IMR-90 (cell line): ENCODE measurements at places on chromosomes 4 and X. TPM values are rescaled to one million over a fixed set of nuclear protein-coding genes. Genes with fewer than 3 reads are reported as not detected.

DNA sequence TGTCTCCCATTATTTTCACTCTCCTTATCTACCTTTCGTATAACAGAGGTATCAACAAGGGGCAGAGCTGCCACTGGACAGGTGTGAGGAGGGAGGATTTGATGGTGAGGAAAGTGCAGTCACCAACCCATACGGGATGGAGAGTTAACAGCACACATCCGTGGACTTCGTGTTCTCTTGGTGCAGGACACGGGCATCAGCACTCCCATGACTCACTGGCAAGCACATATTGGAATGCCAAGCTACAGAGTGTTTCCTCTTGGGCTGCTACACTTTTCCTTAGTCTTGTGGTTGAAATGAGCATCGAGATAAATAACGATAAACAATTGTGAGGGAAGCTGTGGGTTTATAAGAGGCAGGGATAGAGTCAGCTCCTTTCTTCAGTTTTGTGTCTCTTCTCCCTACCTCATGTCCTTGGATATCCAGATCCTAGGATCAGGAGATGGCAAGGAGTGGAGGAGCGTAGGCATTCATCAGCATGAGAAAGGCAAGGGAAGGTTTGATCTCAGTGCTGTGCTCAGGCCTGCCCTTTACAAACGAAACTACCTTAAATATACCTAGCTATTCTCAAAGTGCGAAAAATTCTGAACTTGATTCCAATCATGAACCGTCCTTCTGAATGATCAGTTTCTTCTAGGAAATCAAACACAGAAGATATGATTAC, 96.3 kb downstream of the ZNF827 start:
- no peak for DNase-seq

The ARX gene
- not detected in 2 replicates for total RNA-seq

DNA sequence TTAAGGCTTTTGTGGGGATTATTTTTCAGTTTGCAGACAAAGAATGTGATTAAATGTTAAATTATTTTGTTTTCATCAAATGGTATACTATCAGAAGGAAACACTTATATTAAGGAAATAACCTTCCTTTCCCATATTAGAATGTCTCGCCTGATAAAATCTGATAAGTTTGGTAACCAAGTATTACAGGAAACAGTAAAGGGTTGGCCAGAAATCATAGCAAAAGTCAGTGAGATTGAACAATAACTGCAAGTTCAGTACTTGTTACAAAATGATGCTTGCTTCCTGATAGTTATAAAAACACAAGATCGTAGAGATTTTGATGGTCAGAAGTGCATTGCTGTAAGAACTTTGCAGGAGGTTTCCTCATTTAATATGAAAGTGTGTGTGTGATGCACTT, 40.5 kb downstream of the FABP2 start:
- no peak for DNase-seq

The YY2 gene
- 0.72 and 1.1 TPM in 2 replicates for total RNA-seq

- peak; percentile 37 for DNase-seq
Measured at GRCh38 chrX:275967-276580, 5.1 kb upstream of the PLCXD1 start.

DNA sequence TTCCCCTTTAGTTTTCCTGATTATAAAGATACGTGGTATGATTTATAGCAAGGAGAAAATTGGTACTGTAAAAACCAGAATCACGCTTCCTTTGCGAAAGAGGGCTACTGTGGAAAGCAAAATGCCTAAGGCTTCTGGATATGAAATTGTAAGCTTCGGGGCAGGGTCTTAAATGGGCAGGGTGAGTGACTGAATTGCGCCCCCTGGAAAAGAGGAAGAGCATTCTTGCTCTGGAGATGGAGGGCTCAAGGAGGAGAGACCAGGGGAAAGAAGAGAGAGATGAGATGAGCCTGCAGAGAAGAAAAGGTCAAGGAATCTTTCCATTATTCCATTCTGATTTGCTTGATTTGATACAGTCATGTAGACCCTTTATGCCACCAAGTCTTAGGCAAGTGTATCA, 13.1 kb upstream of the ETNPPL start:
- DNase-seq = no peak

The DDX53 gene
- total RNA-seq = not detected in 2 replicates

DNA sequence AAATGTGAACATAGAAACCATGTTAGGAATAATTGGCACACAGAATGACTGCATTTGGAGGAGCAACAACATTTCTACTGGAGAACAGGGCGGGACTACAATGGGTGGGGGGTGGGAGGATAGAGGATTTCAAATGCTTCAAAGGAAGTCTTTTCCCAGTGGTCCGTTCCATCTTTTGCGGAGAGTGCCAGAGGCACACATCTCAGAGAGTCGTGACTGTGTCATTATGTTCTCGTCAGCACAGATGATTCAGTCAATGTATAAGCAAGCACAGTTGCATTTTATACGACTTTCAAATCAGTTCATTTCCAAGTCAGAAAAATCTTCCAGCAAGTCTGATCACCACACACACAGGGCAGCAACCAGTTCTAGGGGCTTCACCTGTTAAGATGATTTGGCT, 22.7 kb upstream of the GPR50 start:
- no peak for DNase-seq

The NRK gene
- total RNA-seq = 2.7 and 3.6 TPM in 2 replicates

The CSAG2 gene
- total RNA-seq = not detected in 2 replicates

DNA sequence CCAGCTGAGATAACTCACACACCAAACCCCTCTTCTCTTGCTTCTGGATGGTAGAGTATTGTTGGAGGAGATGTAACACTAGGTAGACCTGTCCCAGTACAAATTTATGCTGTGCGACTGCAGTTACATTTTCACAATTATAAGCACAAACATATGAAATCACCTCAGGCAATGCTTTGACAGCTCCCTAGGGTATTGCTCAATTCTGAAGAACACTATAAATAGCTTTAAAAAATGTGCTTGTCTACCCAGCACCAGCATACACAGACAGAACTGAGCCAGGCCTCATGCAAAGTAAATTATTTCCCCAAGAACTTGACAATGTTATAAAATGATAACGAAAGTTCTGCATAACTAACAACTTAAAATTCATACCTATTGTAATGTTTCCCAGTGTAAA, 1999.1 kb upstream of the ADGRL3 start:
- no peak for DNase-seq

DNA sequence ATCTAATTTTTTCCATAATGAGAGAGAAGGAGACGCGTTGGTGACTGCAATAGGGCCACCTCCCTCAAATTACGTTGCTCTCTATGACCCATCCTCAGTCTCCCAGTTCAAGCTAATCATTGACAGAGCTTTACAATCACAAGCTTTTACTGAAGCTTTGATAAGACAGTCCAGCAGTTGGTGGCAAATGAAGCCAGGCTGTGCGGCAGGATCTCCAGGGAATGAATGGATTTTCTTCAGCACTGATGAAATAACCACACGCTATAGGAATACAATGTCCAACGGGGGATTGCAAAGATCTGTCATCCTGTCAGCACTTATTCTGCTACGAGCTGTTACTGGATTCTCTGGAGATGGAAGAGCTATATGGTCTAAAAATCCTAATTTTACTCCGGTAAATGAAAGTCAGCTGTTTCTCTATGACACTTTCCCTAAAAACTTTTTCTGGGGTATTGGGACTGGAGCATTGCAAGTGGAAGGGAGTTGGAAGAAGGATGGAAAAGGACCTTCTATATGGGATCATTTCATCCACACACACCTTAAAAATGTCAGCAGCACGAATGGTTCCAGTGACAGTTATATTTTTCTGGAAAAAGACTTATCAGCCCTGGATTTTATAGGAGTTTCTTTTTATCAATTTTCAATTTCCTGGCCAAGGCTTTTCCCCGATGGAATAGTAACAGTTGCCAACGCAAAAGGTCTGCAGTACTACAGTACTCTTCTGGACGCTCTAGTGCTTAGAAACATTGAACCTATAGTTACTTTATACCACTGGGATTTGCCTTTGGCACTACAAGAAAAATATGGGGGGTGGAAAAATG, at the start of gene KLB:
Gene KLB, plus strand, starts transcription at position 168 of the 821 bp plus-strand sequence. Its CDS starts 20 bp downstream, at position 188.
- DNase-seq = no peak

DNA sequence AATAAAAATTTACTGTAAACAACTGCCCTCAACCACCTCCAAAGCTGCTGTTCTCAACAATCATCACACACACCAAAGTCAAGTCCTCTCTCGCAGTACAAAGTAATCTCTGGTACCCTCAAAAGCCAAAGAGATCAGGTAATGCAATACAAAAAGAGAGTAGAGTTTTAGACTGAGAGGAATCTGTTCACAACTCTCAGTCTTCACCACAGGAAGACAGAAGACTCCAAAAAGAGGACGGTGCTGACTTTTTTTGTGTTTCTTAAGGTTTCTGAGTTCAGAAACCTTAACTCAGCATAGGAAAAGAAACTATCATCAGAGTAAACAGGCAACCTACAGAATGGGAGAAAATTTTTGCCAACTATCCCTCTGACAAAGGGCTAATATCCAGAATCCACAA, 1072.3 kb upstream of the DIAPH2 start:
- DNase-seq = no peak

The MAGEA2 gene
- total RNA-seq = not detected in 2 replicates

The PALLD gene
- total RNA-seq = 91.9 and 112 TPM in 2 replicates

GRCh38 chrX:102958794-102959193, 21.7 kb downstream of the RAB40AL start:
- DNase-seq = no peak

- DNase-seq = no peak
Measured at GRCh38 chrX:24513416-24513815, 48.3 kb downstream of the PDK3 start.

DNA sequence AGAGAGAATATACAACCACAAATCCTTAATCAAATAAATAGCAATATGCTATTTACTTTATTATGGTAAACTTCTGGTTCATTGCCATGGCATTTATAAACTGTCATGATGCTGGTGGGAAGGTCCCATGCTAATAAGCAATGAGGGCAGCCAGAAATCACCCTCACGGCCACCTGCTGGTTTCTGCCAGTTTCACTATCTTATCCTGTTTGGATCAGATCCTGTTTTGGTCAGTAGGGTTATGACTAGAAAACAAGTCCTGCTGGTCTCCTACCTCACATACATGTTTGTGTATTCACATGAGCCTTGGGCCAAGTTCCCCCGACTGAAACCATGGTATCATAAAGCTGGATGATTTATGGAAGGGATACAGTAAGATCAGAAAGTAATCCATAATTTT, 28.1 kb downstream of the XAGE5 start:
- DNase-seq = no peak

DNA sequence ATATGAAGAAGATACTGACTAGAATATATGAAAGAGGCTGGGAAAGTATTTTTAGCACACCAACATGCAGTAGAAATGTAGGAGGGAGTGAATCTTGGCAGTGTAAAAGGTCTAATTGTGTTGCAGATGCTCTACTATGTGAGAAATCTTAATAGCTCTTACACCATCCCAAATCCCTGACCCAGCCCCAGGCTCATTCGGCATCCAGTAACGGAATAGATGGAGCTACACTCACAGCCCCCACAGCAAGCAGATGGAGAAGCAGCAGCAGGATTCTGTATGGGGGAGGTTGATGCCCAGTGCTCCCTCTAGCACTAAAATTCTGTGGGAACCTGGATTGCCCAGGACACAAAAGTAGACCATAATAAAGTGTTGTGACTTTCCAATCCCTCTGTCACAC, 153.2 kb upstream of the PRDX4 start:
- DNase-seq = no peak

GRCh38 chr4:104868958-104869357, 277.7 kb upstream of the TET2 start:
- DNase-seq = no peak

- peak; percentile 86 for DNase-seq
Measured at GRCh38 chr4:120085705-120086104, 19.1 kb upstream of the MAD2L1 start.

GRCh38 chrX:84479086-84479485, 23.2 kb downstream of the HDX start:
- no peak for DNase-seq

GRCh38 chrX:136620780-136621179, 27.2 kb upstream of the CD40LG start:
- no peak for DNase-seq

The ASMTL gene
- 13.1 and 13.4 TPM in 2 replicates for total RNA-seq

The CT45A3 gene
- not detected in 2 replicates for total RNA-seq

DNA sequence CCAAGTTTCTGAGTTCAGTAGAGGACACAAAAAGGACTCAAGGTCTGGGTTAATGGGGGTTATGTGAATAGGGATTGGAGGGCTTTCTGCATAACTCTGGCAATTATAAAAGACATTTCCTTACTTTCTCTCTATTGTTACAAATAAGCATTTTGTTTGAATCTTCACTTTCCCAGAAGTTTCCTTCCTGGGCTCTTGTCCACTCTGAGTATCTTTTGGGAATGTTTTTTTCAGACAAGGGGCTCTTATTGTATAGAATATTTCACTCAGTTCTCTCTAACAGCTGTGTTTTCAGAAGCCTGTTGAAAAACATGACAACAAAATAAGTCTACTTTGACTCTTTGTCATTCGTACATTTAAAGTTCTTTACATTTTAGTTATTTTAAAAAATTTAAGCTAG, 57.6 kb upstream of the MAP9 start:
- DNase-seq = no peak

The GPRASP1 gene
- total RNA-seq = 1.3 and 1.7 TPM in 2 replicates

The BEX5 gene
- not detected in 2 replicates for total RNA-seq

DNA sequence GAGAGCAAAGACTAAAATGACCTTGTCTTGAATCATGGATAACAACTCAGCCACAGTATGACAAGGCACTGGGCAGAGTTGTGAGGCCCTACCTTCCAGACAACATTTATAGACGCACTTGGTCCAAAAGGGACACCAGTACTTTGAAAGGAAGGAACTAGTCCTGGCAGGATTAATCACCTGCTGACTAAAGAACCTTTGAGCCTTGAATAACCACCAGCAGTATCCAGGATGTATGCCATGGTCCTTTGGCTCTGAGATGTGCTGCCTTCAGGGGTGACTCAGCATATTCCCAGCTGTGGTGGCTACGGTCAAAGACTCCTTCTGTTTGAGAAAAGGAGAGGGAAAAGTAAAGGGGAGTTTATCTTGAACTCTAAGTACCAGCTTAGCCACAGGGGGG, 118.1 kb upstream of the PRR32 start:
- DNase-seq = no peak

The PAK3 gene
- total RNA-seq = 0.36 and 0.56 TPM in 2 replicates

The IL9R gene
- not detected in 2 replicates for total RNA-seq

- peak; percentile 92 for DNase-seq
Measured at GRCh38 chr4:4430492-4431195, 43.7 kb downstream of the NSG1 start.

- no peak for DNase-seq
Measured at GRCh38 chrX:107674480-107675364, 46.4 kb downstream of the PRPS1 start.

GRCh38 chr4:572594-572993, 3.5 kb downstream of the TMEM271 start:
- DNase-seq = no peak

DNA sequence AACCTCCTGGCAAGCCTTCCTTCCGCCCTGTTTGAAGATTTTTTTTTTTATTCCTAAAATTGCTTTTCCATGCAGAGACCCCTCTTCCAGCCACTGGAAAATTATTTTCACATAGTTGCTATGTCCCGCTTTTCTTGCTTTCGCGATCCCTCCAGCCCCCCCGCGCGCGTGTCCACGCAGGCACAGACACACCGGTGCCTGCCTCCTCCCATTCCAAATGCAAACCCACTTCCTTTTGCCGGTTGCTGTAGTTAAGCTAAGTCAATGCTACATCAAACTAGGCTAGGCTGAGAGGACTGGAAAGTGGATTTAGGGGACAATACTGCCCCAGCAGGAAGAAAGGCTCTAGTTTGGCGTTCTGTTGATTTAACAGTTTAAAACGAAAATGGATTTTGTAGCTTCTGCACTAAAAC, 111.0 kb downstream of the DHX15 start:
- peak; percentile 27 for DNase-seq
